Retina (tissue), 1 donor: ENCODE measurements at places on chromosomes 6 and 20.

GRCh38 chr20:3447321-3447720 is 23.5 kb upstream of the ATRN start:
- no peak for DNase-seq

DNA sequence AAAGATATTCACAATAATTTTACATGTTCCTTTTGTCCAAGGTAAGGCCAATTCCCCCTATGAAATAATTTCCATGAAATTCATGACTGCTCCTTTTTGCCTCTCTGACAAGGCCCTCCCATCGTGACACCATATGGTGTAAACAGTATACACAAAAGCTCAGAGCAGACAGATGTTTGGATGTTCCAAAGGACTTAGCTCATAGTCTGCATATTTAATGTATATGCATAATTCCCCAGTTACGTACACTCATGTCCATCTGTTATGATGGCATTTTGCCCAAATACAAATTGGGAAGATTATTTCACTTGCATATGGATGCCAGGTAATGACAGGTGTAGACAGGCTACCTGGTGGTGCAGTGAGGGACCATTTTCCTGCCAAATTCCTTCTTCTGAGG is 376.5 kb downstream of the KHDRBS2 start:
- DNase-seq = no peak

DNA sequence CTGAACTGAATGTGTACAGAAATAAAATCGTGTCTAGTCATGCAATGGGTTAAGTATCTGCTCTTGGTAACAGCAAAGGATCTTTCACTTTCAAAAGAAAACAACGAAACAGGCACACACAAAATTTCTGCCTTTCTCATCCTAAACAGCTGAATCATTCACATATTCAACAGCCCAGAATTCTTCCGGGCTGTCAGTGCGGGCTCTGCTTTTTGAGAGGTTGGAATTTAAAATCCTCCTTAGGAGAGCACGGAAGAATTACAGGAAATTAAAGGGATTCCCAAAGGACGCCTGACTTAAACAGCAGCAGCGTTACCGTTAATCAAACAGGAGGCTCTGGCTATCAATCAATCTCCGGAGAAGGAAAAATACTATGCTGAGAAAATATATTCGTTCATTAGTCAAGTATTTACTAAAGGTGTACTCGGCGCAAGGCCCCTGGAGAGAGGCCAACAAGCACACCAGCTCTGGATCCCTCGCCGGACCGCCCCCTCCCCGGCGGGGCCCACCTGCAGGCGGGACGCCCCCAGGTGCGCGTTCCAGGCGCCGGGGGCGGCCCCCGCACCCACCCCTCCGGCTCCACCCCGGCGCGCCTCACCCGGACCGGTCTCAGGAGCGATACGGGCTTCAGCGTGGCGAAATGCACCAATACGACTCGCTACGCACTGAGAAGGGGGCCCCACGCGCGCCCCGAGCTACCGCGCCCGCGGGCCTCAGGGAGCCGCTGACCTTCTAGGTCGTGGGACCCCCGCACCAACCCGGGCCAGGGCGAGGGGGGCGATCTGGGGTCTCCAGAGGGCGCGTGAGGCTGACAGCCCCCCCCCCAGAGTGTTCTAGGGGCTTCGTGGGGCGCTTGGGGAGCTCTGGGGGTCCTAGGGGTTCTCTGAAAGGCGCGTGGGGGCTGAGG is 1.0 kb downstream of the NAPB start:
- peak; percentile 52 for DNase-seq

GRCh38 chr6:8973395-8973794 is 538.0 kb upstream of the SLC35B3 start:
- no peak for DNase-seq

GRCh38 chr20:22729616-22730236 is 145.4 kb upstream of the FOXA2 start:
- DNase-seq = no peak

- no peak for DNase-seq
These were observed 31.4 kb upstream of the TASP1 start for GRCh38 chr20:13670160-13670559.

- no peak for DNase-seq
These were observed 222.0 kb downstream of the MAFB start for GRCh38 chr20:40467067-40467466.

DNA sequence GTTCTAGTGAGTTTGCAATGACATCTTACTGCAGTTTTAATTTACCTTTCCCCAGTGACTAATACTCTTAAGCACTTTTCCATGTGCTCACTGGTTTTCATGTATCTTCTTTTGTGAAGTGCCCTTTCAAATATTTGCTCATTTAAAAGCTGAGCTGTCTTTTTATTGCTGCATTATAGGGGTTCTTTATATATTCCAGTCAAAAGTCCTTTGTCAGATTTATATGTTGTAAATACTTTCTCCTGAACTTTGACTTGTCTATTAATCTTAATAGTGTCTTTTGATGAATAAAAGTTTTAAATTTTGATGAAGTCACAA is 50.2 kb upstream of the ELOVL5 start:
- no peak for DNase-seq

DNA sequence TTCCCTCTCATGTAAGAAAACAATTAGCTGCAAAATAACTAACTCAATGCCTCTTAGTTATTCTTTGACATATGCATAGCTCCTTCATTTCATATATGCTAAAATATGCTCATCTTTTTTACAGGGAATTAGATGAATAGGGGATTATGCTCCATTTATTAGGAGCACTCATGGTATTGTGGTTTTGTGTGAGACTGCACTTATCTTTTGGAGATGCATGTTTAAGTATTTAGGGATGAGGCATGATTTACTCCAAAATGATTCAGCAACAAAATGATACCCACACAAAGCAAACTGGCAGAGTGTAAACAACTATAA is 8.8 kb downstream of the BNIP5 start:
- DNase-seq = no peak

DNA sequence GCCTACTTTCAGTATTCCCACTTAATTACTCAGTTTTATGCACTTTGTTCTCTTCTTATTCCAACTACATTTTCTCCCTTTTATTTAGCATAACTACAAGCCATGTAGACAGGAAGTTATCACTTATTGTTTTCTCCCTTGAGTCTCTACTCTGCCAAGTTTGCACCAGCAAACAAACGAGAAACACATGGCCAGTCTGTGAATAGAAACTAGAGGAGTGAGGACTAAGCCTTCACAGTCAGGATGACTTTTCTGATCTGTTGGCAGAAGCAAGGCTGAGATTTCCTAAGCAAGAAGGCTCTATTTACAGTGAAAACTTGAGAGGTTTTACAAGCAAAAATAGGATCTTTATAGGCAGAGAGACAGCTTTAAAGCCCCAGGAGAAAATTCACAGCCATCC is 69.8 kb upstream of the TINAG start:
- no peak for DNase-seq

DNA sequence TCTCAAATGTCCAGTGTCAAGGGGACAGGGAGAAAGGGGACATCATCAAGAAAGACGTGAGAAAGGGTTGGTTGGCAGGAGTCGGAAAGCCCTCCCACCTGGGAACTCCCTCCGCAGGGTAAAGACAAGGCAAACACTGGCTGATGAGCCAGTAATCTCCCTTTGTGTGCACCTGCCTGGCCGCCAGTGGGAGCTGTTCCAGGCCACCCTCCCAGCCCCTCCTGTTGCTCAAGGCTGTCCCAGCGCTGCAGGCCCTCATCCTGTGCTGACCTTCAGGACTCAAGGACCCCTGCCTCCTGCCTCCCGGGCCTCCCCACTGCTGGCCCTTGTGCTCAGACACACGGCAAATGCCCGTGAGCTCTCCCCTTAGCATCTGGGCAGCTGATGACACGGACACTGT is 7.4 kb downstream of the FRMD1 start:
- no peak for DNase-seq

GRCh38 chr20:62137092-62137384 is 6.2 kb downstream of the PSMA7 start:
- DNase-seq = no peak

DNA sequence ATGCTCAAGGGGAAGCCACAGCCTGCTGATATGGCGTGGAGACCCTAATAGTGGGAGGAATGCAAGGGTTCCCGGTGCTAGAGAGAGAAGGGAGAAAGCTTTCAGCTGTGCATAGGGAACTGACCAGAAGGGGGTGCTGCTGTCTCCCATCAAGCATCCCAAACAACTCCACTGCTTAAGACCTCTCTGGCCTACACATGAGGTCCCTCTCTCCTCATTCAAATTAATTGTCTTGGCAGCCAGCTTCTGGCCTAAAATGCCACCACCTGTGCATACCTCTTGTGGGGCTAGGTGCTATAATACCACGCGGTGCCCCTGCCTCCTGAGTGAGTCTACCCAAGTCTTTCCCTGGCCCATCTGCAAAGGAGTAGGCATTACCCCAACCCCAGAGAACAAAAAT is 14.5 kb downstream of the ADISSP start:
- peak; percentile 81 for DNase-seq

GRCh38 chr6:124962639-124963415 is 590 bp downstream of the RNF217 start:
- DNase-seq = peak; percentile 83

GRCh38 chr6:16585805-16586204 is 175.5 kb downstream of the ATXN1 start:
- no peak for DNase-seq

GRCh38 chr20:62875419-62876361 is 14.1 kb upstream of the TCFL5 start:
- peak; percentile 72 for DNase-seq

GRCh38 chr20:63690003-63690897 is 6.2 kb upstream of the TNFRSF6B start:
- DNase-seq = no peak

- peak; percentile 27 for DNase-seq
These were observed 2.5 kb downstream of the OVOL2 start for GRCh38 chr20:18055261-18055660.

DNA sequence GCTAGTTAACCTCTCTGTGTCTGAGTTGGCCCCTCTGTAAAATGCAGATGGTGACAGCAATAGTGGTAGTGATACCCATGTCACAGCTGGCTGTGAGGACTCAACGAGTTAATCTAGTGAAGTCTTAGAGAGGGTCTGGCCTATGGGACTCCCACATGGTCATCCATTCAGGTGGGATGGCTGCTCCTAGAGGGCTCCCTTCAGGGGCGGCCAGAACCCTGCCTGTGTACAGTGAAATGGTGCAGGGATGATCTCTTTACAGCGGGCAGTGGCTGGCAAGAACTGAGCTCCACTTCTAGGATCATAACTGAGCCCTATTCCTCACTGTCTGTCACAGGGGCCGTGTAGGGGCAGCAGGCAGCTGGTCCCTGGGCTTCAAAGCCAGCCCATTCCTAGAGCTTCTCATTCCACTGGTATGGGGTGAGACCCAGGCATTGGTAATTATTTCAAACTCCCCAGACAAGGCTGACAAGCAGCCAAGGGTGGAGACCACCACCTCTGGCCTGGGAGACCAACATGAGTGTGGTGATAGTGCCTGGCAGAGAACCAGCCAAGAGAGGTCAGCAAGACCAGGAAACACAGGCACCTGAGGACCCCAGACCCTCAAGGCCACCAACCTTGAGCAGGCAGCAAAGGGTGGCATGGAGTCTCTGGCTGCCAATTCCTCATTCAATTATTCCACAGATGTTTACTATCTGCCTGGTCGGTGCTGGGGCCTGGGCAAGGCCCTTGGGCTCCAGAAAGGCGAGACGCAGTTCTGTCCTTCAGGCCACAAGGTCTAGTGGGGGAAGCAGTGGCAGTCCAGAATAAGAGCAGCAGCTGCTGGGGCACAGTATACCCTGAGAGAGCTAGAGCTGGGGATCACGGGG is 103.4 kb downstream of the MRPL14 start:
- no peak for DNase-seq

GRCh38 chr6:121592261-121592935 is 157.0 kb downstream of the GJA1 start:
- DNase-seq = no peak

- DNase-seq = no peak
These were observed 13.1 kb downstream of the SRPK1 start for GRCh38 chr6:35907750-35908149.

DNA sequence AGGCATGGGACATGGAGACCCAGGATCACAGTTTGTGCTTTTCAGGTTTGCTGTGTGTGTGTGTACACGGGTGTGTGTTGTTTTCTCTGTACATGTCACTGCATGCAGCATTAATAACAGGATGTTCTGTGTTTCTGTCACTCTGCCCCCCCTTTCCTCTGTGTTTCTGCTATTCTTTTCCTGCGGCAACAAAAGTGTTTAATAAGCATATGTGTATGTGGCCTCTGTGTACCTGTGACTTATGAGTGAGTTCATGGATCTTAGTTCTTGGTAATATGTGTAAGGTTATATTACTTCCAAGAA is 9.8 kb downstream of the SYNGAP1 start:
- DNase-seq = no peak

- DNase-seq = no peak
These were observed 153.1 kb downstream of the GMPR start for GRCh38 chr6:16391451-16391912.

GRCh38 chr6:170021579-170021978 is 269.3 kb downstream of the DLL1 start:
- DNase-seq = no peak
